ENCODE measurements at places on chromosomes 11 and 22.

DNA sequence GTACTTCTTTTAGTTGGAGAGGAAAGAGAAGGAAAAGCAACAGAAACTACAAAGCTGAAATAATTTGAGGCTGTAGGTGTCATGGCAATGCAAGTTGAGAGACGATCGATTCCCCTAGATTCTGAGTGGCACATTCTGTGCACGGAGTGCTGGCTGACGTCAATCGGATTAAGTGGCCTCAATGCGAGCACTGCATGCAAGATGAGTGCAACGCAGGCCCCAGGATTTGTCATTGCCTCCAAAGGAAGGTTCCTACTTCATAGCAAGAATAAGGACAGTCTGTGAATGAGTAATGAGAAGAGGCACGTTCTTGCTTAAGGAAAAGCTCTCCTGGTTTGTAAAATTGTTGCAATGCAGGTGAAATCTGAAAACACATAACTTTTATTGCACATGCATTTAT, 892.4 kb downstream of the KCNA4 start:
- no peak for DNase-seq

GRCh38 chr22:38097058-38097457, 13.1 kb upstream of the SLC16A8 start:
- no peak for DNase-seq

GRCh38 chr22:26718905-26719304, 61.5 kb downstream of the MIAT start:
- no peak for DNase-seq

- no peak for DNase-seq
These were observed 2.4 kb downstream of the MAPK1 start for GRCh38 chr22:21865041-21865440.

DNA sequence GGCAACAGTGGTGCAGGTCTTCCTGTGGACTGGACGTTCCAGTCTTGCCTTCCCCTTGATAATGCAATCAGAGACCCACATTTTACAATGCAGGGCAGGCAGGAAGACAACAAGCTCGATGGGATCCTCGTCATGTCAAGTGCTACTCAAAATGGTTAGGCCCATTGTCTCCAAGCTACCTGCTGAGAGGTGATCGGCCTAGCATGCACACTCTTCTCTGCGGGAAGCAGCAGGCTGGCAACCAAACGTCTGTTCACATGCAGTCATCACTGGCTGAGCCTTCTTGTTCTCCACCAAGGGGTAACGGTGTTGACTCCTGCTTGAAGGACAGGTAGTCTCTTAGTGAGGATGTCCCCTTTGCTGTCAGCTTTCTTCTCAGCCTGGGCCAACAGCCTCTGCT, 25.5 kb upstream of the CD82 start:
- DNase-seq: peak; percentile 83

DNA sequence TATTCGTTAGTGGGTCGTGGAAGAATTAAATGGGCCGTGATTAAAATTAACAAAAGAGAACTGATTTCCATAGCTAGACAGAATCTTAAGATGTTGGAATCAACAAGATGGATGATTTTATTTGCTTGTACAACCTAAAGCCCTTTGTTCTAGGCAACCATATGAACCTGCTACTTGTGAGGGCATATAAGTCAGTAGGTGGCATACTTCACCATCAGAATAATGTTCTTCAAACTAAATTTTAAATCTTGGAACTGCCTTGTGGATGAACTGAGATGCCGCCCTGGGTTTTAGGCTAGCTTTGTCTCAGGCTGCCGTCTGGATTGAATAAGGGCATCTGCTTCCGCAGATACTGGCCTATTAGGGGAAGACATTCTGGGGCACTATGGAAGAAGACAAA, 40.9 kb downstream of the CSRP3 start:
- peak; percentile 5 for DNase-seq

DNA sequence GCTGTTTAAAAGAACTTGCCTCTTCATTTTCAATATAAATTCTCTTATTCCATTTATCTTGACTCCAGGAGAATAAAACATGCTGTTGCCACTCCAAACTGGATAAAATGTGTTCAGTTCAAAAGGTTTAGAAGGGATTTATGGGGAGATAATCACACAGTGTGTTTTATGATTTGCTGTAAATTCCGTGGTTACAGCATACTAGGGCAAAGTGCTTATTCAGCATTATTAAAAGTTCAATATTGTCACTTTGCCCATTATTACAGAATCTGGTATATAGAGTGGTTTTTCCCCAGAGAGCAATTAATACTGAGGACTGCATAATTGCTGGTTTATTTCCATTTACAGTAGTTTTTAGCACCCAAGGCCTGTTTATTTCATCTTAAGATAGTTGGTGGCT, 780.9 kb upstream of the RAG2 start:
- no peak for DNase-seq

DNA sequence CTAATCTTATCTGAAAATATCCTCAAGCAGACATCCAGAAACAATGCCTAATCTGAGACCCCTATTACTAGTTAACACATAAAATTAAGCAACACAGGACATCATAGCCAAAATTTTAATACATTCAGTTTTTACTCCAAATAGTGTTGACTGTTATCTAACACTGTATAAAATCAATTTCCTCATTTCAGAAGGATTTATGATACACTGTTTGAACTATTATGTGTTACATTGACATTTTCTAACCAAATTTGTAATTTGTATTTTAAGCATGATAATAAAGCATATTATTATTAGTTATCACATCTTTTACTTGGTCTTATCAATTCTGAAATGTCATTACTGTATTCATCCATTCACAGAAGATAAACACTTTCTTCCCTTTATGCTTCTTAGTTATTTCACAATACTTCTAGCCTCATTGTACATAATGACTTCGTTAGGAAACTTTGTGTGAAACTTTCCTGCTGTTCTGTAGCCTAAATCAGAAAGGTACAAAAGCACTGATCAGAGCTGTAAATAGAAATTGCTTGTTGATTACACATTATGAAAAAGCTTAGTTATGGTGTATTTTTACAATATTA, 1248.9 kb downstream of the JRKL start:
- no peak for DNase-seq

GRCh38 chr11:67265633-67266448, 432 bp upstream of the GRK2 start:
- DNase-seq: peak; percentile 62

GRCh38 chr11:102419181-102419580, 33.4 kb downstream of the TMEM123 start:
- no peak for DNase-seq

DNA sequence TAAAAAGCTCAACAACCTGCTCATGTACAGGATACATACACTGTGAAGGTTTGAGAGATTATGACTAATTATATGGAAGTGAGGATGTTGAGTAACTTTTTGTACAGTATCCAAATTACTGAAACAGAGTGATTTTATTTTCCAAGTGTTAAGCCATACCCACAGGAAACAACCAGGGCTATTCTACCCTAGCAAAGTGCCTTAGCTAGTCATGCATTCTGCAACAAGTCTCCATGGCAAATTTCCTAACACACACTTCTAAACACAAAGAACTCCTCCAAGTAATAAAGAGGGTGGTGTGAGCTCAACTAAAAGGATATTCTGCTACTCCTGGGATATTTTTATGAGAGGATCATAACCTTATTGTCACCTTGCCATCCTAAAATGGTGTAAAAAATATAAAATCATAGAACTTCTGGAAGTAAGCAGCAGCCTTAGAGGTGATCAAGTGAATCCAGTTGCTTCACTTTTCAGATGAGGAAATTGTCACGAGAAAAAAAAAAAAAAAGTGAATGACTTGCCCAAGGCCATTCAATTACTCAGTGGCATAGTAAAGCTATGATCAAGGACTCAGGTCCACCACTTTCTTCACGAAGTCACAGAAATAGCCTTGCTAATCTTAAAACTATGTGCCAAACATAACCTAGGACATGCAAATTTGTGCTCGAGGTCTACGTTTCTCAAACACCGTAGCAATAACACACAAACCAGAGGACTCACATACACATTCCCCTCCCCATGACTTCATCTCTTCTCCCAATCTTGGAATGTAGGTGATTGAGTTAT, 4.2 kb downstream of the LGR4 start:
- DNase-seq: no peak

DNA sequence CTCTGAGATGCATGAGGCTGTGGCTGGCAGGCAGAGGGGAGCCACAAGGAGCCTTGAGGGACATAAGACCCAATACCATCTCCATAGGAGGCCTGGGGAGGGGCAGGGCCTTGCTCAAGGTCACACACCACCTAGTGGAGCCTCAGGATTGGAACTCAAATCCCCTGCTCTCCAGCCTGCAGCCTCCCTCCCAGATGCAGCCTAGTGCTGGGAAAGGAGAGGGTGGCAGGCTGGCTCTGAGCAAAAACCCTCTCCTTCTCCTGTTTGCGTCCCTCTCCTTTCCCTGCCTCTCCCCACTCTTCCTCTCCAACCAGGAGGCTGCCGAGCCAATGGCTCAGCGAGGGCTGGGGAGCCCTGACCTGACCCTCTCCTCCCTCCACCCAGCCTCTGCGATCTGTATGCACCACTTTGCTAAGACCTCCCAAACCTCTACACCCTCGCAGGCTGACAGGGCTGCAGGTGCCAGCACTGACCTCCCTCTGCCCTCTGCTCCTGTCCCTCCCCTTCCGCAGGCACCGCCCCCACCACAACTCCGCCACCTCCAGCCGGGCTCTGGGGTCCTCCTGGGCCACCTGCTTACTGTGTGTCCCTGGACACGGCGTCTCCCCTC, 14.7 kb downstream of the IGLL1 start:
- DNase-seq: peak; percentile 53

- no peak for DNase-seq
These were observed at the start of gene MIOX for GRCh38 chr22:50486561-50487289. MIOX (plus strand) TSS chr22:50486859; CDS start chr22:50486898, 39 bp downstream.

DNA sequence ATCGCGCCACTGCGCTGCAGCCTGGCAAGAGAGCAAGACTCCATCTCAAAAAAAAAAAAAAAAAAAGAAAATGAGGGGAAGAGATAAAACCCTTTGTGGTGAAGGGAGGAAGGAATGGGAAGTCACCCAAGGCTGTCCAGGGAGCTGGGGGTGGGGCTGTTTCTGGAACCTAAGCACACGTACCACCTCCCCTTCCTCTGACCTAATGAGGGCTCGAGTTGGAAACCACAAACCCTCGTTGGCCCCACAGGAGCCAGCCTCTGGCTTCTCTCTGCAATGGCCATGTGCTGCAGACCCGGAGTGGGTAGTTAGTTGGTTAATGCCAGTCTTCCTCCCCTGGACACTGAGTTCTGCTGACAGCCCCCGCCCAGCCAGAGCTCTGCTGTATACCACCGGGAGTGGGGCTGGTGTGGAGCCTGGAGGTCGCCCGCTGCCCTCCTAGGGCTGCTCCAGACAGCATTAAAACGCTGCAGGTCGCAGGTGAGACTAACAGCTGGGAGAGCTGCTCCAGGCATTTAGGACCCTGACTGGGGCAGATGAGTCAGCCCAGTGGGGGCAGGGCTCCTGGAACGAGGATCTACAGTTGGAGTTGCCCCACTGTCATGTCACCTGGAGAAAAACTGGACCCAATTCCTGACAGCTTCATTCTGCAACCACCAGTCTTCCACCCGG, at the start of gene LGALS12:
TSS of gene LGALS12 (plus strand) at position 228 of the 672 bp plus-strand sequence. CDS start at position 603, 375 bp downstream.
- no peak for DNase-seq

- DNase-seq: peak; percentile 42
These were observed 22.3 kb downstream of the SMCO4 start for GRCh38 chr11:93520726-93521509.

- no peak for DNase-seq
These were observed 4.6 kb downstream of the FGF4 start for GRCh38 chr11:69770540-69770939.

GRCh38 chr11:9701799-9702198, 37.9 kb downstream of the SWAP70 start:
- no peak for DNase-seq

DNA sequence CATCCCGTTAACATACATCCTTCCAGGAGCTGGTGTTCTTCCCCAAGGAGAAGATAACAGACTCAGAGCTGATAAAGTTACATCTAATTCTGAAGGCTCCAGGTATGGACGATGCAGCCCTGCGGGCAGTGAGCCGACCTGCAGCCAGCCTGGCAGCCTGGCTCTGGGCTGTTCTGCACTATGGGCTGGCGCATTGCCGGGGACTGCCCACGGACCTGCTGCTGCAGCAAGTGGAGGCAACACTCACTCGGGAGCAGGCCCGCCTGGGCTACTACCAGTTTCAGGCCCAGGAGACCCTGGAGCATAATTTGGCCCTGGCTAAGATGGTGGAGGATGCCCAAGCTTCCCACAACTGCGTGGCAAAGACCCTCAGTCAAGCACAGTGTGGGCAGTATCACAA, 39.7 kb downstream of the RRP8 start:
- no peak for DNase-seq

DNA sequence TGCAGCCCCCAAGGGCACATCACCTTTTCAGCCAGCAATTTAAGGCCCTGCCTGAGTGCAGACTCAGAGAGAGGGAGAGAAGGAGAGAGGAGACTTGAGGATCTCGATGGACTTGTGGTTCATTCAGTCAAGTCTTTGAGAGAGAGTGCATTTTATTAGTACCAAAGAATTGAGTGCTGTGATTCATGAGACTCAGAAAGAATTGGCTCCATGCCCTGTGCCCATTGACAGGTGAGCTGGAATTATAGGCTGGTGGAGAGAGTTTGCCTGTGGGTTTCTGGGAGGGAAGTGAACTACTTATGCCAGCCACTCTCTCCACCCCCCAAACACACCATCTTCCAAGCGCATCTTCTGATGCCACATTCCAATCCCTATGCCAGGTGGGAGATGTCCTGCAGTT, 236.8 kb downstream of the MN1 start:
- no peak for DNase-seq

DNA sequence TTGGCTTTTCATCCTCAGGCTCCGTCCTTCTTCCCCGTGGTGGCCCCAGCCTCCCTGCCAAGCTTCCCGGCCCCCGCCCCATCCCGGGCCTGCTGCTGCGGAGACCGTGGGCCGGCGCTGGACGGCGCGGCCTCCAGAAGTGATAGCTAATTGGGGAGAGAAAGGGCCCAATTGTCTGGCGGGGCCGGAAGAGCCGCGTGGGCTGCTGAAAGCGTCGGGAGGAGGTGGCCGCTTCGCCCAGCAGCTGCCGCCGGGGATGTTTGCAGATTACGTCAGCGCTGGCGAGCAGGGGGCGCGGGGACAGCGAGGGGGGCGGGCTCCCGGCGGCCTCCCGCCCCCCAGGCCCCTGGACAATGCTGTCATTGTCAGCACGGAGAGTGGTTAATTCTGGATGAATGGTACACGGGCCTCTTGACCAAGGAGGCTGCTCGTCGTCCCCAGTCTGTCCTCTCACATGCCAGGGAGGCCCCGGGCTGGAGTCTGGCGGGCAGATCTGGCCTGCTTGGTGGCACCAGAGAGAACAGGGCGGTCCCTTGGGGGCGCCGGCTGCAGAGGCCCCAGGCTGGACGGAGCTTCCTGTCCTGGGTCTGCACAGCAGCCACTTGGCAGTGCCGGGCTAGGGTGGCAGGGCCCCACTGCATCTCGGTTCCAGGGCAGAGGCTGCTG, 1.6 kb downstream of the SMIM38 start:
- peak; percentile 86 for DNase-seq
